ENCODE measurements at places on chromosomes 7 and 10.

- no peak for DNase-seq
Measured at GRCh38 chr10:119461923-119462322, 80.6 kb downstream of the RGS10 start.

DNA sequence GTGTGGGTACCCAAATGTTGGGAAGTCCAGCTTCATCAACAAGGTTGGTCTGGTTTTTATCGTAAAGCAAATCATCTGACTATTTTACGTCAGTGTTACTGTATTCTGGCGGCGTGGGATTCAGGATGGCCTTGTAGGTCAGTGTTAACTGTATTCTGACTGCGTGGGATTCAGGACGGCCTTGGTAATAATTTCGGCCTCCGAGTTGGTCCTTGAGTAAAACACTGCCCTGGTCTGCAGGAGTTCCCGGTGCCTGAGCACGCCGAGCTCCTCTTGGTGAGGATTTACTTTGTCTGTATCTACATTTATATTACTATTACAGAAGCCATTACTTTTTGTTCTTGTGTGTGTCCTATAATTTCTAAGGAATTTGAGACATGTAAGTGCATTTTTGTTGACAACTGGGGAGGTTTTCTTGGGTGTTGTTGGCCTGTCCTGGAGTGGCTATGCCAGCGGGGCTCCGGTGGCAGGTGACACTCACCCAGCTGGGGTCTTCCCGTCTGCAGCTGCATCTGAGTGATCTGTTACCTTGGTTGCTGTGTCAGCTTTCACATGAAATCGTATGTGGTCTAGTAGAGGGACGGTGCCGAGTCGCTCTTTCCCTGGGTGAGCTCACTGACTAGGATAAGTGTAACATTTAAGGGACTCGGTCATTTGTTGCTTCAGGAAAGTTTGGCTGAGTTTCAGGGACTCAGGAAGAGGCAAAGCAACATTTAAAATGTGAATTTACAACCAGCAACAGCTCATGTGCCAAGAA is 9.2 kb downstream of the GTPBP4 start:
- DNase-seq, result no peak

DNA sequence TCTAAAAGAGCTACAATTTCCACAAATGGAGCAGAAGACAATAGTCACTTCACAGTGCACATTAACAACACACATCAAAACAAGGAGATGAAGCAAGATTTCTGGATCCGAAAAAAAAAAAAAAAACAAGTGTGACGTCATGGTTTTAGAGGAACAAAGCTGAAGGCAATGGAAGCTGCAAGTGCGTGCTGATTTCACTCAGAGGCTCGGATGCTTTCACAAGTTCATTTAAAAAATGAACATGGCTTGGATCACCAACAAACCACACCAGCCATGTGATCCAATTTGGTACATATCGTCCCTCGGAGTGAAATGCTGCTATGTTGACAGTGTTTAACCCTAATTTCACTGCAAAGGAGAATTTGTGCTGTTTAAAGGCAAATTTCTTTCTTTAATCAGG is 337.0 kb upstream of the PRKCQ start:
- DNase-seq, result no peak

- no peak for DNase-seq
Measured at GRCh38 chr7:21960922-21961321, 15.2 kb upstream of the CDCA7L start.

DNA sequence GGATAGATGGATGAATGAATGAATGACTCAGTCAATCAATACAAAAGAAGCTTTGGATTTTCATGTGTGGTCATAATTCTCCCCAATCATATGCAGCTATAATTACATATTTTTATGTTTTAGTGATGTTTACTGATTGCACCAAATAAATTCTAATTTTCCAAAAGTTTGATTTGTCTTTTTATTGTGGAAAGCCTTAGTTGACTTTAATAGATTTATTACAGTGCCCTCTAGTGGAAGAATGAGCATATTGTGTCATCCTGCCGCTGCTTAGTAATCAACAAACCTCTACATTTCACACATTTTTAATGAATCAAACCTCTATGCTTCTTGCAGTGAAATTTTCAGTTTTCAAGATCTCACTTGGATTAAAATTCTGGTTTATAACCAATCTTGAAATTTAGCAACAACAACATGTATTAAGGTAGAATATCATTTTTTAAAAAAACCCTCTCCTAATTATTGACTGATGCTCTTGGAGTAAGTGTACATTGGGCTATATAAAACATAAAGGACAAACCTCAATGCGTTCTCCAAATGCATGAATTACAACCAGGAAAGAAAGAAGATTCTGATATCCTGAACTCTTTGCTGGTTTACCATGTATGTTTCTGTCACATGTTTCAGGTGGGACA is 55.6 kb upstream of the PNLIP start:
- DNase-seq, result no peak

Measured in ELF-1 (cell line).